ENCODE measurements at places on chromosomes 1 and 21. TPM values are rescaled to one million over a fixed set of nuclear protein-coding genes. Genes with fewer than 3 reads are reported as not detected.
A peak's percentile ranks its signal among the peaks of the same experiment; 100 is the strongest.

The DMBX1 gene
- total RNA-seq: not detected

The FAM72C gene
- total RNA-seq: not detected

DNA sequence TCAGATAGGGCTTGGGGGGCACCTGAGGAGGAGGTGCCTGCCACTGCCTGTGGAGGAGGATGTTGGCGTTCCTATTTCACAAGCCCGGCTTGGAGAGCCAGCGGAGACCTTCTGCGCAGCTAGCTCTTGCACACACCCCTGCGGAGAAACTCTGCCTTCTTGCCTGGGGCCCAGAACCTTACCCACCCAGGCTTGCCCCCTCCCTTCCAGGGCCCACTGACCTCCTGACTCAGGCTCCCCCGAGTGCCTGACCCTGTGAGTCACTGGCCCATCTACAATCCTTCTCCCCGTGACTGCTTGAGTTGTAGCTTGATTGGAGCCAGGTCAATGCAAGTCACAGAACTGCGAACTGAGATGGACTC, 3.4 kb downstream of the HES2 start:
- no peak for DNase-seq

GRCh38 chr1:240734001-240734400, 122.0 kb upstream of the GREM2 start:
- DNase-seq: no peak

The CDK11A gene
- total RNA-seq: 191 TPM

GRCh38 chr1:165451691-165452090, 6.8 kb upstream of the RXRG start:
- no peak for DNase-seq

- no peak for DNase-seq
Observed at GRCh38 chr1:227140376-227140775, 177.9 kb downstream of the CDC42BPA start.

DNA sequence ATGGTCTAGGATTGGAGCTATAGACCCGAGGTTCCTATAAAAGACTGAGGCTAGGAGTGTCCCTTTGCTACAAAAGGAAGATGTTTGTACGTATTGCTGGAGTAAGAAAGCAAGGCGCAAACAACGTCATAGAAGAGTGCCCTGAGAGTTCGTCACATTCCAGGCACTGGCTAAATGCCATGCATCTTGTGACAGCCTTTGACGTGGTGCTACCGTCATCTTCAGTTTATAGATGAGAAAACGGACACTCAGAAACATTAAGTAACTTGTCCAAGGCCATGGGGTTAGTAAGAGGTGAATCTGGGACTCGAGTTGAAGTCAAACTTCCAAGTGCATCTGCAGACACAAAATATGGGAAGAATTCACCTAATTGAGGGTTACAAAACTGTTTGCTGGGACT, 104.2 kb upstream of the SLC45A1 start:
- DNase-seq: no peak

DNA sequence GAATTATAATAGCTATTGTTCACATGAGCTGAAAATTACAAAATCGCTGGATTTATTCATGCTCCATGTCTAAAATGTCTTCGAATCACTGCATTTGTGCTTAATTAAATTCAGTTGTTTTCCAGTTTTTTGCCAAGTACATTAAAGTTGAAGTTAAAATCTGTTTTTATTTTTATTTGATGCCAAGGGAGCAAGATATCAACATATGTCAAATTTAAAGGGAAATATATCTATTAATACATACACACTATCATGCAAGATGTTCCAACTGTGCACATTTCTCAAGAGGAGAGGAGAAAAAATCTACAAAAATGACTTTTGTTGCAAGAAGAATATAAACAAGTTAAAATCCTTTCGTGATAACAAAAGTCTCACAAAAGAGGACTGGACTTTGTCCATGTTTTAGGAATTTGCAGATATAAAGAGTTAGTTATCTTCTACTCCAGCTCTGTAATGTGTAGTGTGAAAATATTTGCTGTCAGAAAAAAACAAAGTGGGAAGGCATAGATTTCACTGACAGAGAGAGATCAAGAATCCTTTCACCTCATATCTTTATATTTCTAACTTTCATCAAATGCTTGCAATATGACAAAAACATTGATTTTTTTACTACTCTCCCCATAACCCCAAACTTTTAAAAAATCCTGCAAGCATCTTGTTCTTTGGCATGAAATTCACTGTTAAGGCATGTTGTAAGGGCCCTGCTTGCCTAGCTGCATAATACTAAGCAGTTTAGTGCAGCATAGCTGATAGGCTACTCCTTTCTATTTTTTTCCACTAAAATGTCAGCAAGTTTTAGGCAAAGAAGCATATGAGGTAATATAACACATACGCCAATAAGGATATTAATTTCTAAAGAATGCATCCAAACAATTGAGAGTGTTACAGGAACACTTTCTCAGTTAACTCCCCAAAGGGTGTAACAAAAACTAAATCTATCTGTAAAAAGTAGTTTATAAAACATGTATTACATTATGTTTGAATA, 340.2 kb upstream of the ADAMTS5 start:
- no peak for DNase-seq

DNA sequence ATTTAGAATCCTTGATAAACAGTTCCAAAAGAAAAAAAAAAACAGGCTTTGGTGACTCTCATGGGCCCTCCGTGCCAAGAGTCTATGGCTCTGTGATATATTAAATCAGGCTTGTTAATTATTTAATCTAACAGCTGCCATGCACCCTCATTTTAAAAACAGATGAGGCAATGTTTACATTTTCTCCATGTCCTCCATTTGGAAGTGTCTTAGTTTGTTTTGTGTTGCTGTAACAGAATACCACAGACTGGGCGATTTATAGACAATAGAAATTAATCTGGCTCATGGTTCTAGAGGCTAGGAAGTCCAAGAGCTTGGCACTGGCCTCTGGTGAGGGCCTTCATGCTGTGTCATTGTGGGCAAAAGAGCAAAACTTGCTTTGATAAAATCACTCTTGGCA, 58.0 kb downstream of the B3GALT5 start:
- DNase-seq: no peak

DNA sequence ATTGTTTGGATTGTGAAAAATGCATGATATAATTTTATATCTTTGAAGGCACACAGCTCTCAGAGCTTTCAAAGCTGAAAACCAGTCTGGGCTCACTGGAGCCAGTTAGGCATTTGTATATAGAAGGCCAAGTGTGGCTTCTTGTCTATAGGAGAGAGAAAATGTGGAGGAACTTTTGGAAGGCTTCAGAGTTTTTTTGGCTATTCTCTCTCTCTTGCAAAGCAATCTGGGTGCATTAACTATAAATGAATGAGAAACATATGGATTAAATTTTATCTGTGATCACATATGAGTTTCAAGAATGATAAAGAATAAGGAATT, 216.7 kb upstream of the HOOK1 start:
- no peak for DNase-seq

DNA sequence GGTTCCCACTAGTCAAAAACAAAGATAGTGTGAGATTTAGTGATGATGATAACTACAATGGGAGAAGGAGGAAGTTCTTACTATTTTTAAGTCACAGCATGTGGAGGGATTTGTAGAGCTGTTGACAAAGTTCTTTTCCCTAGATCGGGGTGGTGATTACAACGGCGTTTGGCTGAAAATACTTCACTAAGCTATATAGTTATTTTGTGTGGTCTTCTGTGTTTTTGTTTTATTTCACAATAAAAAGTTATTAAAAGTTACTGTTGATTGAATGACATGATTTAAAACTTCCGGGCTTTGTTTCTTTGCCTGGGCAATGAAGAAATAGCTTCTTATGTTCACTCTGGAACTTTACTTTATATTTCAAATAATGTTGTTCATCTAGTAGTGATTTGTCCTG, 47.3 kb upstream of the SSX2IP start:
- no peak for DNase-seq

- no peak for DNase-seq
Observed at GRCh38 chr1:71853360-71853759, 429.0 kb downstream of the NEGR1 start.

The GPR37L1 gene
- not detected for total RNA-seq

DNA sequence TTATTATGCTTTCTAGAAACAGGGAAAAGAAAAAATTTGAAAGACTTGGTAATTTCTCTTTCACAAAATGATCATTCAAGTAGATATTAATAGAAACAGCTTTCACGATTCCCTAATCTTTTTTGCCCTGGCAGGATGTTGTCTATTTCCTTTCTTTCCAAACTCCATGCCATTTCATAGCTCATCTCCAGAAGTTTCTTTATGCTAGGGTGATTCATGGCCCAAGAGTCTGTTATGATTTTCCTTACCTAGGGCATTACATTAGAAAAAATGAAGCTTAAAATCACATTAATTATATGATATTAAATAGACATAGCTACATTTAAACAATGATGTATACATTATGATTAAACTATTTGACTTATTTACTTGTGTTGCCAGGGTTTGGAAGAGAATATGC, 762.1 kb downstream of the LTN1 start:
- DNase-seq: no peak

- no peak for DNase-seq
Observed at GRCh38 chr1:214717351-214717750, 114.4 kb downstream of the CENPF start.

The CELA3B gene
- not detected for total RNA-seq

DNA sequence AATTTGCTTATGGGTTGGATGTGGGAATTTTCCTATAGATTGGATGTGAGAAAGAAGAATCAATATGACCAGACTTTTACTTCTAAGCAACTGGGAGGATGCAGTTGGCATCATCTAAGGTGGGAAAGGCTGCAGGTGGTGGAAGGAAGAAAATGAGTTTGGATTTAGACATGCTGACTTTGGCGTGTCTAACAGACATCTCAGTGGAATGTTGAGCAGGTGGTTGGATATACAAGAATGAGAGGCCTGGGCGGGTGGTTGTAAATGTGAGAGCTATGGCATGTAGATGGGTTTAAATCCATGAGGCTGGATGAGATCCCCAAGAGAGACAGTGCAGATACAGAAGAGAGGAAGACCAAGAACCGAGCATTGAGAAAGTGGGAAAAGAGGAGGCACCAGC, 10.5 kb downstream of the ADORA1 start:
- no peak for DNase-seq

DNA sequence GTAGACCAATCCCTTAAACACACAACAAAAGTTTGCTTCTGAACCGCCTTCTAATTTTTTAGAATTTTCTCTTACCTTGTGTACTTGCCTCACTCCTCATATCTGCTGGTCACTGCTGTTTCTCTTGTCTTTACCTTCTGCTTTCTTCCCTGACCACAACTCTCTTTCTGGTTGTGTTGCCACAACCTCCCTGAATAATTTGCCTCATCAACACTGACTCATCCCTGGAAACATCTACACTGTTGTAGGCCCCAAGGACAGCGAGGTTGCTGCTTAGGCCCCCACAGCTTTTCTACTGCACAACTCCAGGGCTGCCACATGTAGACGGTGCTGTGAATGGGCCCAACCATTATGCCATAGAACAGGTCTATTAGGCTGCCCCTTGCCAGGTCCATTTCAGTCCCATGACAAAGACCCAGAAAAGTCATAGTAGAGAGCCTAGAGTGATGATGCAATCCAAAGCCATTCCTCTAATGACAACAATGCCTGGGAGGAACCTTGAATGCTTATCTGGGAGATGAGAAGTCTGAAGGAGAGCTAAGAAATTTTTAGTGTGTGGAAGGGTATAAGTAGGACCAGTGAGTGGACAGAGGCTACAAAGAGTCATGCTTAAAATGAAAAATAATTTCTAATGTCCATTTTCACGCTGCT, 36.6 kb upstream of the LCE5A start:
- DNase-seq: no peak

- DNase-seq: no peak
Observed at GRCh38 chr1:75655931-75656330, 45.0 kb upstream of the SLC44A5 start.

DNA sequence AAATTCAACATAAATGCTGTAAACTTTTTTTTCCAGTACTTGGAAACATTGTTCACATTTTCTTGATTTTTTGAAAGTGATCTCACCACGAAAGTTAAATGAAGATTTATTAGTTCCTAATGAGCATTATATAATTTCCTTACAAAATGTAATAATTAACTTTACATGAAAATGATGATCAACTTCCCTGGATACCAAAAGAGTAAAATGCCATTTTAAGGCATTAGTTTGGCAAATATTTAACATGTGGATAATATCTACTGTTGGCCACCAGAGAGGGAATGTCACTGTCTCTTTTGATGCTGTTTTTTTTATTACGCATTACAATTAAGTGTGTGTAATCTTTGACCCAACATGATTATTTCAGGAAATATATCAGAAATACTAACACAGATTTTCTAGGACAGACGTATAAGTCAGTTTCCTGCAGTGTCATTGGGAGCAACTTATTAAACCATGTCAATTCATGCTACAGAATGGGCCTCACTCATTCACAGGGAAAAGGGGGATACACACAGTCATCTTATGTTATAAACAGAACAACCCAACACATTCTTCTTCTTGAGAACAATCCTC, 903.9 kb upstream of the ADGRL2 start:
- DNase-seq: no peak

The AMY2B gene
- total RNA-seq: 31.7 TPM

The SPTA1 gene
- not detected for total RNA-seq

GRCh38 chr1:236608930-236609726, 4.8 kb upstream of the HEATR1 start:
- DNase-seq: no peak

- peak; percentile 19 for DNase-seq
Observed at GRCh38 chr1:185720633-185721272, 13.4 kb upstream of the HMCN1 start.

The TCEA3 gene
- total RNA-seq: 0.75 TPM

DNA sequence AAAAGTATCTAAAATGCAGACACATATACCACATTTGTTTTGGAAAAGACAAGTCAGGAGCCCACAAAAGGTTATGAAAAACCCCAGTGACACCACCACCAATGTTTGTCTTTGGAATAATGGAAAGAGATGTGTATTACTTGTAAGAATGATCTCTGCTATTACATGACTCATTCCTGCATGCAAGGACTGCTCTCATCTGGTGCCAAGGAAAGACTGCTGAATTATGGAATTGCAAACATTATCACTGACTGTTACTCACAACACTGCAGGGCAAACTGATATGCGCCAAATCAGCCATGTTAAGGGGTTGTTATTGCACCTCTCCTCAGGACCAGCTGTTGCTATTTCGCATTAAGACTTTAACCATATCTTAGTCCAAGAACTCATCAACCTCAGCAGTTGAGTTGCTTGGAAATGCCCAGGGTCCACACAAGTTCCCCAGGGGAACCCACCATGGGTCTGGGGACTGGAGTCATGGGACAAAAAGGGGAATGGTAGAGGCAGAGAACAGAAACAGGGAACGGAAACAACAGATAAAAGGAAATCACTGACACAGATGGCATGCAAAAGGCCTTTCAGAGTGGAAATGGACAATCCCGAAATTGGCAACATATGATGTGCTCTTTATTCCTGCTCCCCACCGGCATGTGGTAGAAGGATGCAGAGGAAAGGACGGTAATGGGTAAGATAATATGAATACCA, 34.4 kb downstream of the CAPZB start:
- DNase-seq: no peak

The KRTAP19-8 gene
- not detected for total RNA-seq
